ENCODE measurements at places on chromosomes 5 and 9.

DNA sequence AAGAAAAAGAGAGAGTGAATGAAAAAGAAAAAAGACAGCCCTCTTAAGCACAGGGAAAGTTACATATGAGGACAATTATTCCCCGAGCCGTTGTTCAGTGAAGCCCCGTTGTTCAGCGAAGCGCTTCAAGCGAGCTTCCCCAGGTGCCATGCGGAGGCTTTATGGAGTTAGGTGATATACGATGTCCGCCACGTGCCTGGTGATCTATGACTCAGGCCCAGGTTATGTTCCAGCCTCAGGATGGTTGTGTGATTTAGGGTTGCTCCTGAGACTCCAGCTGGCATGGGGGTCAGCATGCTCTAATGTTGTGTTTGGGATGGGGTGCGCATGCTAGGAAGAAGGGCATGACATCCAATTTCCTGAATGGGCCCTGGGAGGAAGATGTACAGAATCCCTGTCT is 365.6 kb downstream of the CDK5RAP2 start:
- no peak for DNase-seq

DNA sequence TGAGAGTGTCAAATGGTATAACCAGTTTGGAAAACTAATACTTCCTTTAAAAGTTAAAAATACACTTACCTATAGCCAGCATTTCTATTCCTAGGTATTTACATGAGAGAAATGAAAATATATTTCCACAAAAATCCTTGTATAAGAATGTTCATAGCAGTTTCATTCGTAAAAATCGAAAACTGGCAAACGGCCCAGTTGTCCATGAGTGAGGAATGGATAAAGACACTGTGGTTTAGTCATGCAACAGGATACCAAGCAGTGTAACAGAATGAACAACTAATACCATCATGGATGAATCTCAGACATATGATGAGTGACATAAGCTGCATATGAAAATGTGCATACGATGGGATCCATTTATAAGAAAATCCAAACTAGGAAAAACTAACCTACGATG is 136.7 kb downstream of the MACROH2A1 start:
- DNase-seq = no peak

GRCh38 chr9:96420468-96421219 is 2.5 kb upstream of the ZNF367 start:
- no peak for DNase-seq

DNA sequence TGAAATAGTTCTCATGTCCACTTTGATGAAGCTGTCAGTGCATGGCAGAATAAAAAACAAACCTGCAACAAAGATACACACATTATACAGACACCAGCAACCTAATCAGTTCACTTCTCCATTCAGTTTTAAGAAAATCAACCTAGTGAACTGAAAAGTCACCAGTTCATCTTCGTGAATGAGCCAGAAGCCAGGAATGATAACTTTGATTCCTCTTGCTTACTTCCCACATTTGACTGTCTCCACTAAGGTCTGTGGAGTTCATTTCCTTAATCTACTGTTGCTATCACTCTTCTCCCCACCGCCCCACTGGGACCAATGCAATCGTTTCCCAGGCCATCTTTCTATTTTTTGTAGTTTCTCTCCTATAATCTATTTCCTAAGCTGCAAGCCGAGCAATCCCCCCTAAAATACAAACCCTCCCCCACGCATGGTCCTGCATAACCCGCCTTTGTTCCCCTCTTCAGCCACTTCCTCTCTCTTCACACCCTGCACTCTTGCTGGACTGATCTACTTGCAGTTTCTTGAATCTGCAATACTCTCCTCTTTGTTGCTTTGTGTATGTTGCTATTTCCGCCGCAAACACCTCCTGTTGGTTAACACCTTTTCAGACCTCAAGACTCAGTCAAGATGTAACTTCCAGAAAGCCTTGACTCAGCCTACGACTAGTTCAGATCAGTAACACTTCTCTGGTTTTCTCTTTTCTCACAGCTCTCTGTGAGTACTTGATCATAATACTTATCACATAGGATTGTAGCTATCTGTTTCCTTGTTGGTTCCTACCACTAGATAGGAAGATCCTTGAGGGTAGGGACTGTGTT is 16.6 kb downstream of the STOM start:
- no peak for DNase-seq
